M059J (cell line): ENCODE measurements at places on chromosomes 12 and 14.

GRCh38 chr12:28223025-28223554 is 32.8 kb downstream of the CCDC91 start:
- no peak for DNase-seq

- DNase-seq = peak; percentile 3
Observed at GRCh38 chr12:117013726-117014125, 85.5 kb downstream of the TESC start.

DNA sequence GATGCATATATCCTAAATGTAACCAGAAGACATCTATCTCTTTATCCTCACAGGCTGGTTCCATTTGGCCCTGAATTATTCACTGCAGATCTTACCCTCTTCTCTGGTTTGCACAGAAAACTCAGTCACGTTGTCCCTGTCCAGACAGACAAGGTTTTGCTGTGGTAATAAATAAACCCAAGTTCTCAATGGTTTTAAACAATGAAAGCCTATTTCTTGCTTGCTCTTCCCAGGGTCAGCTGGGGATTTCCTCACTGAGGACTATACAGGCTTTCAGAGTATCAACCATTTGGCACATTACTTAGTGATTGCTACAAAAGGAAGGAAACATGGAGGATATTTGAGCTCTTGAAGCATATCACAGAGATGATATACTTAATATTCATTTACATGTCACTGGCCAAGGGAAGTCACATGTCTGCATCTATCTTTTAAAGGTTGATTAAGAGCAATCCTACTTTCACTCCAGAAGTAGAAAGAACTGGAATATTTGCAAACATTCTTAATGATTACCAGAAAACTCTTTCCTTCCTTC is 24.4 kb upstream of the E2F7 start:
- no peak for DNase-seq

DNA sequence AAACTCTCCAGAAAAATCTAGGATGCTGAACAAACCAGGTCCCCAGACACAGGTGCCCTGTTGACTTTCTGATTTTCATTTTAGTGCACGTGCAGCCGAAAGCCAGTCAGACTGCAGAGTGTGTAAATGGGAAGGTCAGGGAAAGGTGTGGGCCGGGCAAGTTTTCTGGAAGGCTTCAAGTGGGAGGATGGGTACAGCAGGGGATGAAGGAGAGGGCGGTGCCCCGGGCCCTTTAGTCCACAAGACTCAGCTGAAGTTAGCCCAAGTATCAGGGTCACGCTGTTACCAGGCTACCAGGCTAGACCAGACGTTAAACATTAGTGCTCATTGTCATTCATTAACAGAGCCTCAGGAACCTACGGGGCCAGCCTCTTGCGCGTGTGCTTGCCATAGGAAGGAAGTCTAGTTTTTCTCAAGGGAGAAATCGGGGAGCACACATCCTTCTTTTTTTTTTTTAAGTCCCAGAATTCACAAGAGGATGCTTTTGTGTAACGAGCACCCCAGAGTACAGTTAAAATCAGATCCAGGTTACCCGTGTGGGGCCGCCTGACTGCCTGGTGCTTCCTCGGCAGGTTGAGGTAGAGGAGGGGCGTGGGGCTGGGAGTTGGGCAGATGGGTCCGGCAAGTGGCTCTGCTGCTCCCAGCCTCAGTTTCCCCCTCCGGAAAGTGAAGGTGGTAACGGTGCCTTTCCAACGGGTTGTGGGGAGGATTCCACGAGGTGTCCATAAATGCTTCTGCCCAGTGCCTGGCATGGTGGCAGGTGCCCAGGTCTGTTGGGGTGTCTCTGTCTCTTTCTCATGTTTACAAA is 19.1 kb downstream of the BCL7A start:
- DNase-seq = no peak

- peak; percentile 92 for DNase-seq
Observed at GRCh38 chr12:93137656-93138612, 208.8 kb upstream of the EEA1 start.

DNA sequence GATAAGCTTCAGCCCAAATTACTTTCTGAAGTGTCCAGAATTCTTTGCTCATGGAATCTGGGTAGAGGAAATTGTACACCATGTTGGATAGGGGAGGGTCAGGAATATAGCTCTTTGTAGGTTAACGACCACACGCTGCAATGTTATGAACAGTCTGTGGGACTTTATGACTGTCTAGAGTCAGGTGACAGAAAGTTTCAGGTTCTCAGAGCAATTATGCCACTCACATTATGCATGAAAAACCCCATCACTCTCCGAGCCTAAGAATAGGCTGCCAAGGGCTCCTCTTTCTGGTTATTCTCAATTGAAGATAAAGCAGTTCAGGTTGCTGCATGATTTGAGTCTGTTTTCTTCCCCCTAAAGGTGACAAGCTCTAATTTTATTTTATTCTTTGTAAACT is 430.9 kb downstream of the ATP23 start:
- no peak for DNase-seq

DNA sequence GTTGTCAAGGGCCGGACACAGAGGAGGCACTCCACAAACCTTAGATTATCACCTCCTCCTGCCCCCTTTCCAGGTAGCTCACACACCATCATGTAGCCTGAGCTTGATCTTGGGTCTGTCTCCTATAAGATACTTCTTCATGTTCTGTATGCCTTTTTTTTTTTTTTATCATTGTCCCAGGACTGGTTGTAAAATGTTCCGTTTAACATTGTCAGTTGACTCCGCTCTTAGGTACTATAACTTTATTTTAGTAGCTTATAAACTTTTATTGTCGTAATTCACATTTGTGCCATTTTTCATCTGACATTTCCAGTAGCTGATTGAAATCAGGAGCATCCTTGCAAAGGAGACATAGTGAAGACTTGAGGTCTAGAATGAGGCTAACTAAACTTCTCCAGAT is 79.9 kb downstream of the SLC15A5 start:
- no peak for DNase-seq

DNA sequence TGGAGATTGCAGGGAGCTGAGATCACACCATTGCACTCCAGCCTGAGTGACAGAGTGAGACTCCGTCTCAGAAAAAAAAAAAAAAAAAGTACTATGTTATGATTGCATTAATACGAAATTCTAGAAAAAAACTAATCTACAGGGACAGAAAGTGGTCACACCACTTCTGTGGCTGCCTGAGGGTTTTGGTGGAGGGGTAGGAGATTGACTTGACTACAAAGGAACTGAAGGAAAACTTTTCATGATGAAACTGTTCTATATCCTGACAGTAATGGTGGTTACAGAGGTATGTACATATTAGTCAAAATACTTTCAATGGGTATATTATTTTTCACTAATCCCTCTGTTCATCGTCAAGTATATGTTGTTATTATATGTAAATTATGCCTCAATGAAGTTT is 42.1 kb downstream of the FOXN3 start:
- no peak for DNase-seq

DNA sequence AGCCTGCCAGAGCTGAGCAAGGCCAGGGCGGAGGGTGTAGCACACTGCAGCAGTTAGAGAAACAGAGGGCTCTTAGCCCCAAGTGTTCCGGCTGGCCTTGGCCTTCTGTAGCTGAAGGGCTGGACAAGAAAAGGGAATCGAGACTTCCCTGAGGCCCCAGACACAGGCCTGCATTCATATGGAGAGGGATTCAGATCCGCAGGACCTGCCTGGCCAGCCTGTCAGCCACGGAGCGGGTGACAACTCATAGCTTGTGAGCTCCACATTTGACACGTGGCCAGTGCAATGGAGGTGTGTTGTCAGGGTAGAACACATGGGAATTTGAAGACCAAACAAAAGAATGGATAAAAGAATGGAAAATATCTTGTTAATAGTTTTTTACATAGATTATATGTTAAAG is 182.2 kb upstream of the GSC start:
- DNase-seq = no peak

GRCh38 chr14:23354990-23355389 is 2.3 kb upstream of the SLC22A17 start:
- no peak for DNase-seq

GRCh38 chr12:51677284-51677968 is 86.4 kb downstream of the SCN8A start:
- DNase-seq = no peak
